ENCODE measurements at places on chromosomes 7 and 10.

DNA sequence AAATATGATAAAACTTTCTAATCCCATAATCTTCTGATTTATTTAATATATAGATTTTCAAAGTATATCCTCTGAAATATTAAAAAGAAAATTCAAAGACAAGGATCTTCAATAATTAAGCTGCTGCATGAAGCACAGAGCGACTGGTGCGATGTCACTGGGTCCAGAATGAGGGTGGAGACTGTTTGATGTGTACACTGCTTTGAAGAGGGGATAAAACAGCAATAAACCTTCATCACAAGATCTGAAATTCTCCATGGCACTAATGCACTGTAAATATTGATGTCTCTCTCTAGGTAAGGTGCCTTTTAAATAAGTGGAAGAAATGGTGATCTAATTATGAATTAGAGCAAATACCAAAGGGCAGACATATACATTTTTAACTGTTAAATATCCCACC lies 337.8 kb downstream of the PARD3 start:
- DNase-seq: no peak

DNA sequence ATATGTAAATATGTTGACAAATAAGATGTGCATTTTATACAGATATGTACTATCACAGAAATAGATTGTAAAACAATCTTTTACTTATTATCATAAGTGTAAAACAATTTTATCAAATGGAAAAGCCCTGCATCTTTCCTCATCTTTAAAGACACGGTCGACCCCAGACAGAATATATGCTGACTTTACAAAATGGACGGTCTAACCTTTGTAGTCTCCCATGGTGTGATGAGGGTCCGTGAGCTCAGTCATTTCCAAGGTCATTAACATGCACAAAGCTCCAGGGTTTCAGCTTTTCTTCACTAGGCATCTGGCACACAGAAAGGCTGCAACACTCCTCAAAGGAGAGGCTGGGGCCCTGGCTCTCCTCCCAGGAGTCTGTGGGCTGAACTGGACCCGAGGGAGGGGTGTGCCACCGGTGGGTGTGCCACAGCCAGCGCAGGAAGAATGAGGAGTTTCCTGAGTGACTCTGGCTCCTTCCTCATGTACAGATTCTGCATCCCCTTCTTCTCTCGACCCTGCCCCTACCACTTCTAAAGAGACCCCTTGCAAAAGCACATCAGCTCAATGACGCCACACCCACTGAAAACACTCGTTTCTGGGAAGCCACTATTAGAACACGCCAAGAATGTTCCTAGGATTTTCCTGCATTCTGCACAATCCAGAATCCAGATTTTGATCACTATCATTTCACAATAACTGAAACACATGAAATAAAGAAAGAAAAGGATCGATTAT lies 26.2 kb upstream of the ABLIM1 start:
- DNase-seq: no peak

- DNase-seq: no peak
Measured at GRCh38 chr7:30743371-30744074, 8.4 kb upstream of the INMT start.

- no peak for DNase-seq
Measured at GRCh38 chr7:142476077-142476476, 218.2 kb upstream of the PRSS58 start.

GRCh38 chr7:25124465-25125136 lies 459 bp downstream of the CYCS start:
- DNase-seq: no peak

- no peak for DNase-seq
Measured at GRCh38 chr7:155395176-155395797, 62.6 kb upstream of the EN2 start.

DNA sequence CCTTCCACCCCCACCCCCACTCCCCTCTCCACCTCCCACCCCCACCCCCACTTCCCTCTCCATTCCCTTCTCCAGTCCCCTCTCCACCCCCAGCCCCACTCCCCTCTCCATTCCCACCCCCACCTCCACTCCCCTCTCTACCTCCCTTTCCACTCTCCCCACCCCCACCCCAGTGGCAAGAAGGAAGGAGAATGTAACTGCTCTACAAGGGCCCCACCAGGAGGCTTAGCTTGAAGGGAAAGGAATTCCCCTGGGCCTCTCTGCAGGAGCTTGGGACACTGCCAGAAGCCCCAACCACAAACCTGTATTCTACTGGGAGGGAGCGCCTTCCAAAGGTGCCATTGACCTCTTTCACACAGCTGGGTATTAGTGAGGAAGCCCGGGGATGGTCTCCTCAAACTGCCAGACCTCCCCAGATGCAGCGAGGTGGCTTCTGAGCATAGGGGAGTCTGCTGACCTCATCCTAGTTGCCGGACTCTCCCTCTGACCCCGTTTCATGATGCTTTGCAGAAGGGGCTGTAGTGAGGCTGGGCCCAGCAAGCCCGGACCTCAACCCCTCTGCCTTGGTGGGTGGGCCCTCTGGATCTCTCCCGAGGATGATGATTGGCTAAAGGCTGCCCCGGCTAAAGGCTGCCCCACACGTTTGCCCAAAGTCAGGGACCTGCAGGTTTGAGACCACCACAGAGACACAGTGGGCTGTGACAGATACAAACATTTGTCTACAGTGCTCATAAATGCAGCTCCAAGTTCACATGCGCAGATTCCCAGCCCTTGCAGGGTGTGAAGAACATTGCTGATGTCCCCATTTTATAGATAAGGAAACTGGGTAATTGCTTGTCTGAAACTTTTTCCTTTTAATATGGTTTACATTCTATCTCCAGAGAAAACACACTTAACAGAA lies 2.9 kb downstream of the DEPP1 start:
- no peak for DNase-seq

DNA sequence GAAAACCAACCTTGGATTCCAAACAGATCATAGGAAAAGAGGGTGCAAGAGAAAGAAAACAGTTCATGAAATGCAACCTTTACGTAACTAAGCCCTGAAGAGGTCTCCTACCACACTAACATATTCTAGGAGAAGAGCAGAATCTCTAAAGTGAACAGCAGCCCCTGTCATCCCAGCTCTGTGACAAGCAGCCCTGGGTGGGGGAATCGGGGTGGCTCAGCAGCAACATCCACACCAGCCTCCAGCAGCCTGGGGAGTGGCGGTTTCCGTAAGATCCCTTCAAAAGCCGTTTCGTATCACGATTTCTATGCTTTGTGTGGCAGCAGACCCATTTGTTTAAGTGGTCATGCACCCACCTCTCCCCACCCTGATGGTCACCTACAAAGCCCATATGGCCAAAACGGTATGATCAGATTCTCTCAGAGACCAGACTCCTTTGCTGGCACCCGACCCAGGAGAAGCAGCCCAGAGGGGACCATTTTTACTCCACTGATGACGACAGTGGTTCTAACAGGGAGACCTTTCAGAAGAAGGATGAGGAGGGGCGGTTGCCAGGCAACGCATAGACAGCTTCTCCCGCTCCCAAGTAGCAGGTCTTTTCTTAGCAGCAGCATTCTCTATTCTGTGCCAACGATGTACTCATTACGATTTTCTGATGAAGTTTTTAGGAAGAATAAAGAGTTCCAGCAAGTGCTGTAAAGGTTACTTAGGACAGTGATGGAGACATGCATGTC lies 300.6 kb downstream of the DNAJB6 start:
- no peak for DNase-seq

DNA sequence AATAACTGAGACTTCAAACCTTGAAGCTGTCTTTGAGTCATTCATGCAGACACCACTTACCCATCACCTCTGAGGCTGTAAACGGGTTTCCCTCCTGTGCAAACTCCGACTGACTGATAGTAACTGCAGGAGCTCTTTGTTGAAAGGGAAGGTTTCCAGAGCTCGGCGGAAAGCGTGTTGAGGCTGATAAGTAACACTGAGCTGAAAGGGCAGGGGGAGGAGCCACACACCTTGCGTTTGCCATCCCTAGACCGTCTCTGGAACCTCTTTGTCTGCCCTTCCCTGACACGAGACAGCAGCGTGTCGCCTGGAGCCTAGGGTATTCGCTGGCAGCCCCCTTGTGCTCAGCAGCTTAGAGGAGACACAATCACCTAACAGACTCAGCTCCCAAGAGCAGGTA lies 134.0 kb downstream of the PAXIP1 start:
- no peak for DNase-seq

GRCh38 chr10:122696687-122697086 lies 3.0 kb downstream of the C10orf120 start:
- no peak for DNase-seq

GRCh38 chr10:78811174-78811573 lies 257.6 kb upstream of the ZMIZ1 start:
- no peak for DNase-seq

DNA sequence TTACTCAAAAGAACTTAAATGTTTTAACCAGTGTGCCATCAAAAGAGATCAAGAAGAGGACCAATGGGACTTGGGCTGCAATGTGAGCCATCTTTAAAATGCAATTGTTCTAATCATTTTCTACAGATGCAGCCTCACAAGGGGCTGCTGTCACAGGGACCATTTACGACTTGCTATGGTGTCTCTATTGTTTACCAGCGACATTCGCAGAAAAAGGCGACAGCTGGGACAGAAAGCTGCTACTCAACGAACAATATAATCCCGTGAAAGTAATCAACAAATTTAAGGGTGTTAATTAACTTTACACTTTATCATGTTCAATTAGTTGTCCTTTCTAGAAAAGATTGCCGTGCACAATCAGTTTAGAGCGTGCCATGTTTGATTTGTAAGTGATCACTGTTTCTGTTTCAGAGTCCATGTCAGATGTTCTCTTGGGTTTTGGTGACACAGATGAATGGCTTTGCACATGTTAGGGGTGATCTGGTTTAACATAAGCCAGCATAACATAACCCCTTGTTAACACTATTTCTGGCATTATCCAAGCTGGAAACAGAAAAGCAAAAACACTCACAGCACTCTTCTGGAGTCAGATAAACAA lies 110.8 kb downstream of the HIBADH start:
- no peak for DNase-seq

- no peak for DNase-seq
Measured at GRCh38 chr7:5451391-5451790, 27.8 kb upstream of the TNRC18 start.

GRCh38 chr10:123721441-123722049 lies 55.4 kb downstream of the GPR26 start:
- no peak for DNase-seq

DNA sequence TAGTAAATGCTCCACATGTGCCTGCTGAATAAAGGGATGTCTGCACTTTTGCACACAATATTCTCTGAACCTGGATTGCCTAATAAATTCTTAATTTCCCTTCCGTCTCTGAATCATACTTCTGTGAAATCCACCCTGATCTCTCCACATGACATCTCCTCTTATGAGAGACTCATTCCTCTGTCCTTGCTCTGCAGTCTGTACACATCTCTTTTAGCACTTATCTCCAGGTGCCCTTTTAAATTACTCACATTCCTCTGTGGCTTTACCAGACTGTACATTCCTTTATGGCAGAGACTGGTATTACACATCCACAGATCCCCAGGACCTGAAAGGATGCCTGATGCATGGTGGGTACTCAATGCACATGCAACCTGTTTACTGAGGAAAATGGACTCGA lies 527.6 kb downstream of the PHTF2 start:
- no peak for DNase-seq

DNA sequence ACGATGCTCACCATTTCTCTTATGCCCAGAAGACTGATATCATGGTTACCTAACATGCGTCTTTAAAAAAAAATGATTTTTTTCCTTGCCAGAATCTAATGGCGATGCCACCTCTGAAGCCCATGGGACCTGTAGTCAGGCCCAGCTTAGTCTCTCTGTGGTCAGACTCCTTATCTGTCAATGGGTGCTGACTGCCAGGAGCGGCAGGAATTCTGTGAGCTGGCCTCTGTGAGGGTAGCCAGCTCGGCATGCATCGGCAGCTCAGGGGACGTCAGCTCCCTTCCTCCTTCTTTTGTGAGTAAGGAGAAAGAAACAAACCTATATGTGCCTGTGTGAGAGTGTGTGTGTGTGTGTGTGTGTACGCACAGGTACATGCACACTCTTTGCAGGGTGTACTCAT lies 49.9 kb upstream of the ZRANB1 start:
- DNase-seq: no peak

DNA sequence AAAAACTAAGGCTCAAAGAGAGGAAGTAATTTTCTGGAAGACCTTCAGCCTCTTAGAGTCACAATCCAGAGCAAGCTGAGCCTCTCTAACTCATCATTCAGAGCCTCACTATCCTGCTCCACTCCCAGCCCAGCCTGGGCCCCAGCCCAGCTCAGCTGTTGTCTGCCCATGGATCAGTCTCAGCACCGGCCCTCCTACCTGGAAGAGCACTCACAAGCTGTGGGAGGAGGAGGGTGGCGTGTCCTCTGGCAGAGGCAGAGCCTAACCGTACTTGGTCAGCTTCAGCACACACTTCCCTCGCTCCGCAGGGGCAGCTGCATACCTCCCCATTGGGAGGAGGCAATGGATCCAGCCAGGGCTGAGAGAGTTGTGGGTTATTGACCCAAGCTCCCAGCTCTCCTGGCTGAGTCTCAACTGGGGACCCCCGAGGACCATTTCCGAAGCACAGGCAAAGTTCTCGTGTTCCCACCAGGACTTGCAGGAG lies 66.7 kb upstream of the GPR26 start:
- no peak for DNase-seq

DNA sequence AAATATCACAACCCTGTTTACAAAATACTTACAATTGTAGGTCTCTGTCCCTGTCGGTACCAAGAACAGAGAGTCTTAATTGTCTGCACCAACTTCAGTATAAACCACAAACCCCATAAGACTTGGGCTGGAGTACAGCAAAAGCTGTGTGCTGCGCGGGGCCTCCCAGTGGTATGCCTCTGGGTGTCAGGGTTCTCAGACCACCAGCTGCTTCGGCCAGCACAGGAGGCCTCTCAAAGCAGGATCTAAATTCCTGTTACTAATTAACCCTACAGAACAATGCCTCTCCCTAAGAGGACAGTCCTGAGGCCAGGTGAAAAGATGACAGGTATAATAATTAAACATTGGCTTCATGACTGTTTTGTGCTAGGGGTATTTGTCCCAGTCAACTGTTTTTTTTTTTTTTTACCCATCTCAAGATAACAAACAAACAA lies 957 bp upstream of the SVIL start:
- no peak for DNase-seq

GRCh38 chr10:97522071-97522470 lies 23.3 kb downstream of the UBTD1 start:
- no peak for DNase-seq

- DNase-seq: no peak
Measured at GRCh38 chr10:22148961-22149360, 68.9 kb downstream of the EBLN1 start.

DNA sequence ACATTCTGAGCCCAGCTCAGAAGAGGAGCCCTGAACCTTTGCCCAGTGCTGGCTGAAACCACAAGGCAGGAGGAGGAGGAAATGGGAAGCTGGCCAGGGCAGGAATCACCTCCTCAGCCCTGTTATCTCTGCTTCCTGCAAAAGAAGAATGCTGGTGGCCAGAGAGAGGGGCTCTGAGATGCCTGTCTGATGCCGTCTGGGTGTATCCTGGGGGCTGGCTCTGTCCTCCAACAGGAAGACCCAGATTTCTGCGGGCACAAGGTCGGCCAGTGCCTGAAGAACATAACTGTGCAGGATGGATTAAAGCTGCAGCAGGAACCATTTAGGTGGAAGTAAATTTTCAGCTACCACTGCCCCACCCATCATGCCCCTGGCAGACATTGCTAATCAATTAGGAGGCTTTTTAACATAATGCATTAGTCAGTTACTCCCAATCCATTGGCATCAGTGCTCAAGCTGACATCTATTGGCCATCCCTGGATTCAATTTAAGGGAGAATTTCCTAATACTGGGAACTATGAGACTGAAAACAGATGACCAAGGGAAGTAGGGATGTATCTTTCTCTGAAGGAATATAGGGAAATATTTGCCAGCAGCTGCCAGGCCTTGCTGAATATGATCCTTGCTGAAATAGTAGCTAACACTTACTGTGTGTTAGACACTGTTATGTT lies 67.7 kb downstream of the COL13A1 start:
- no peak for DNase-seq

- no peak for DNase-seq
Measured at GRCh38 chr10:69888882-69889584, 87.3 kb downstream of the COL13A1 start.

Measured in stimulated activated CD4-positive, alpha-beta T cell treated with anti-CD3 and anti-CD28 coated beads, TNF-alpha, amount 100 ng/mL, for 1 hour (primary cell).